ENCODE measurements at places on chromosomes 2 and 18. TPM values are rescaled to one million over a fixed set of nuclear protein-coding genes. Genes with fewer than 3 reads are reported as not detected.

- no peak for DNase-seq
Observed at GRCh38 chr2:239149501-239149900, 251.3 kb downstream of the HDAC4 start.

DNA sequence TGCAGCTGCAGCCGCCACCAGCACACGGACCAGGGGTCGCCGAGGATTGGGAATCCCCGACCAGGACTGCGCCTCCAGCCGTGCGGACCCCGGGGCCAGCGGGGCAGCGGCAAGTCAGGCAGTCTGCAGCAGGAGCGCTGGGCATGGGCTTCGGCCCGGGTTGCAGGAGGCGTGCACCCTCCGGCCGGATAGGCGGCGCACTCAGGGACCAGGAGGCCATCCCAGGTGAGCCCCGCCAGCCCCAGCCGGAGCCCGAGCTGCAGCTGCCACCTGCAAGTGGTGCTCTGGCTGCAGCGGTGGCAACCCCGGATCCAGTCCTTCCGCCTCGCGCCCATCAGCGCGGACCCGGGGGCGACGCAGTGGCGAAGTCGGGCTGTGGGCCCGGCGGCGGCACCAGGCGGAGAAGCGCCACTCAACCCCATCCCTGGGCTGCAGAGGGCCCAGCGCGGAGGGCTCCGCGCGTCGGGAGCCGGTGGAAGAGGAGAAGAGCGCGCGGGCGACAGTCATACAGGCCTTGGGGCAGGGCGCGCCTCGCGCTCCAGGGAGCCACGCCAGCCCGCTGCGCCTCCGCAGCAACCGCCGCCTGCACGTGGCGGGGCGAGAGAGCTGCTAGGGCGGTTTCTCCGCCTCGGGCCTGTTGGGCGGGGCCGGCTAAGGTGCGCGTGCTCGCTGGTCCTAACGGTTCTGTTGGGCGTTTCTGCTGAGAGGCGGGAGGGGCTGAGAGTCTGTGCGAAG lies 73.8 kb downstream of the RPIA start:
- no peak for DNase-seq

GRCh38 chr18:50151926-50152325 lies 43.0 kb downstream of the MYO5B start:
- DNase-seq, result no peak

GRCh38 chr2:75466708-75467311 lies 93.9 kb downstream of the EVA1A start:
- DNase-seq, result peak; percentile 36

DNA sequence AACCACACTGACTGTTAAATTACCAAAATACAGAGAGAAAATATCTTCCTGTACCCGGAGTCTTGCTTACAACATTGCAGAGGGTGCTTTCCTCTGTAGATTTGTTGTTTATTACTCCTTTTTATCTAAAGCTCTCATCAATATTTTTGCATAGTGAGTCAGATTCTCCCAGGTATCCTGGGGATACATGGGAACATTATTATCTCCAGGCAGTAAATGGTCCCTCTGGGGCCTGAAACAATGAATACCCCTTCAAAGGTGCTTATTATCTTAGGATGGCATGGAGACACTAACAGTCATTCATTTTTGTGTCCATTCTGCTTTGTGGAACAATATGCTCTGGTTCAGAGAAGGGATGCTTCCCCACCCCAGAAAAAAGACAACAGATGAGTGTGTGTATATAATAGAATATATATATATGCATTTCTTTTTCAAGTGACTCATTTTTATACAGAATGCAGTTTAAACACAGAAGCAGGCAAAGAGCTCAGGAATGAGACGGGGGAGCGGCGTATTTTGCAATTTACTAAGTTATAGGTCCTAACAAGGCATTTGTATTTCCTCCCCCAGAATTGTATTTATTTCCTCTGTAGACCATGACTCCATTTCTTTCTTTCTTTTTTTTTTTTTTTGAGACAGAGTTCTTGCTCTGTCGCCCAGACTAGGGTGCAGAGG lies 424.8 kb upstream of the ZEB2 start:
- no peak for DNase-seq

The MORN2 gene
- total RNA-seq, result 18.4 TPM

The UGT1A5 gene
- not detected for total RNA-seq
